Umbilical cord (tissue), 2 donors: ENCODE measurements at places on chromosomes 12 and 14. TPM values are rescaled to one million over a fixed set of nuclear protein-coding genes. Genes with fewer than 3 reads are reported as not detected.

- no peak for DNase-seq
Observed at GRCh38 chr12:54544743-54545142, 4.7 kb upstream of the PDE1B start.

DNA sequence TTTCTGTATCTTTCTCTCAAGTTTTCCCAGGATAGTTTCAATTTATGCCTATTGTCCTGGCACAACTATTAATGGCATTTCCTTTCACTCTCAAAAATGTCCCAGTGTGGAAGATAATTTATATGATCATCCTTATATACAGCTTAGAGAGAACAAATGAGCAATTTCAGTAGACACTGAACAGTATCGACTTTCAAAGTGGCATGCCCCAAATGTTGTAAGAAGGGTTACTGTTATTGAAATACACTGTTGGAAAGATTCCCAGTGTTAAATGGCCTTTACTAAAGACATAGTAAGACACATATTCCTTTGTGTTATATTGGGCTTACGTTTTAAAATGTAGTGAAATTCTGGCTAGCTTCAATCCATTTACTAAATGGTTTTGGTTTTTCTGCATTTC, 202.3 kb upstream of the CDKN3 start:
- DNase-seq = no peak

- no peak for DNase-seq
Observed at GRCh38 chr12:6923851-6924250, 3.9 kb upstream of the ATN1 start.

DNA sequence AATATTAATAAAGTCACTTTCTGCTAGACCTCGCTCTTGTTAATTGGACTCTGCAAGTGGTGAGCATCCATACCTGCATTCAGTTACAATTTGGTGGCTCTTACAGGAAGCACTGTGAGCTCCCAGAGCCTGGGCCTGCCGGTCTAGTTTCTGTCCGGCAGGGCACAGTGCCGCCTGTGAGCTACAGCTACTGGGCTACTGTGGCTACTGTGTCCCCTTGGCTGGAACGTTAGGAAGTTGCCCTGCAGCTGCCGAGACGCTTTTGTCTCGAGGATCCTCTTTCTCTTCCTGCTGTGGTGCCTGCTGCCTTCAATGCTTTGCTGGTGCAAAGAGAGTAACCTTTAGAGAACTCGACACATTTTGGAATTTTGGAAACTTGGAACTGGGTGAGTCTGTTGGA, 44.6 kb upstream of the PTGDR start:
- DNase-seq = no peak

DNA sequence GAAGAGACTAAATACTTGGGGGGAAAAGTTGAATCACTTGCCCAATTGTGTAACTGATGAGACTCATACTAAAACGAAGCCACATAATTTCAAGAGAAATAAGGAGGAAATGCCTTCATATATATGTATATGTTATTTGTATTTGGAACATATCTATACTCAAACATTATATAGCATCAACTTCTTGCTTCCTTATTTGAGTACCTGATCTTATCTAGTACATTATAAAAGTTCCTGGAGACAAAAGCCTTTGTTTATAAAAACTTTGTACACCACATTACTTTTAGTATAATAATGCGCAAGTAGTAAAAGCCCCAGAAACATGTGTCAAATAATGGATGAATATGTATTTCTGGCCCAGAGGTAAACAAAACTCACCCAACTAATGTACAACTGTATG, 92.0 kb downstream of the SLC2A13 start:
- DNase-seq = no peak

DNA sequence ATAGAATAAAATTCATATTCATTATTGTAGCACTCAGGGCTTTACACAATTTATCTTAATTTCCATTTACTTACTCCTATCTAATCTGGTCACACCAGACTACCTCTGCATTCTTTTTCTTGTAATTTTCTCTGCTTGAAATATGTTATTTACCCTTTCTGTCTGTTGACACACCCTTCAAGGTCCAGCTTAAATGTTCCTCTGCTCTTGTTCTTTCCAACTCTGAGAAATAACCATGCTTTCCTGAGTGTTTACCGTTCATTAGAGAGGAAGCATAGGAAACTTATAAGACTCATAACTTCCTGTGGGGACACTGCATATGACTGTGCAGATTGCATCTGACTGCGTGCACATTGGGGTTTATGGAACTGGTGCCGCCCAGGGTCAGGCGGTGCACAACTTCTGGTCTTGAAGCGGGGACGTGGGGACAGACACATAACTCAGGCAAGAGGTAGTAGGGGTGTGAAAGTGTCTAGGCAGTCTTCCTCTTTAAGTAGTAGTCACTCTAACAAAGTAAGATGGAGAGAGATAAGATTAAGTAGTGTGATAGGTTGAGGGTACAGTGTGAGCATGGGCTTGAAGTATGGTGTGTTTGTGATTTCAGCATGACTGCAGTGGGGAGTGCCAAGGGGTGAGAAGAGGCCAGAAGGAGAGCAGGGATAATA, 42.6 kb upstream of the FOXJ2 start:
- peak; percentile 47 for DNase-seq

- no peak for DNase-seq
Observed at GRCh38 chr12:49577589-49578315, 9.8 kb upstream of the MCRS1 start.

DNA sequence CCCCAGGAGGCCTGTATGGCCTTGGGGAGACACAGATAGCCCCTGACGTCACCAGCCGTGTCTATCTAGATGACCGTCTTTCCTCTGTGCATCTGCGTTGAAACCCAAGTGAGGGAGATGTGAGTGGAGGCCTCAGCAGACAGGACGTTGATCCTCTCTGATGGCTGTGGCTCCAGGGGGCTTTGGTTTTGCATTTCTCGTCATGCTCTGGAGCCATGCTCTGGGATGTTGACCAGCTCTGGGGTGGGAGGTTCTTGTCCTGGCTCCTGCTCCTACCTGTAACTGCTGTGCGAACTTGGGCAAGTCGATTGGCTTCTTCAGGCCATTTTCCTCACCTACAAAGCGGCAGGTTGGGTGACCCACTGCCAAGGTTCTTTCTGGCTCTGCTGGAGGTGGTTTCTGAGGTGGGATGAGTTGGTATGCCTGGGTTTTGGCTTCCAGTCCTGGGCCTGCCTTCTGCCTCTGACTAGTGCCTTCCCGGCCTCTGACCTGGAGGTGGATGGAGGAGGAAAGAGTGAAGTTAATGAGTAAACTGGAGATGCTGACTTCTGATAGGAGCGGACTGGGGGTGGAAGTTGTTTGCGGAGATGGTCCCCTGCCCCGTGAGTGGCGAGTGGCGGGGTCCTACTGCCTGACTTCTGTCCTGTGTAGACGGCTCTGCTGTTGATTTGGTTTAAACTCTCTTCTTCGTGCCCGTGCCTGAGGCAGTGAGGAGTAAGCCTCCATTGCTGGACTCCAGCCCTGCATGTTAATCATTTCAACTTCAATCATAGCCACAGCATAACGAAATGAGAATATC, 8.4 kb downstream of the TSPAN9 start:
- no peak for DNase-seq

DNA sequence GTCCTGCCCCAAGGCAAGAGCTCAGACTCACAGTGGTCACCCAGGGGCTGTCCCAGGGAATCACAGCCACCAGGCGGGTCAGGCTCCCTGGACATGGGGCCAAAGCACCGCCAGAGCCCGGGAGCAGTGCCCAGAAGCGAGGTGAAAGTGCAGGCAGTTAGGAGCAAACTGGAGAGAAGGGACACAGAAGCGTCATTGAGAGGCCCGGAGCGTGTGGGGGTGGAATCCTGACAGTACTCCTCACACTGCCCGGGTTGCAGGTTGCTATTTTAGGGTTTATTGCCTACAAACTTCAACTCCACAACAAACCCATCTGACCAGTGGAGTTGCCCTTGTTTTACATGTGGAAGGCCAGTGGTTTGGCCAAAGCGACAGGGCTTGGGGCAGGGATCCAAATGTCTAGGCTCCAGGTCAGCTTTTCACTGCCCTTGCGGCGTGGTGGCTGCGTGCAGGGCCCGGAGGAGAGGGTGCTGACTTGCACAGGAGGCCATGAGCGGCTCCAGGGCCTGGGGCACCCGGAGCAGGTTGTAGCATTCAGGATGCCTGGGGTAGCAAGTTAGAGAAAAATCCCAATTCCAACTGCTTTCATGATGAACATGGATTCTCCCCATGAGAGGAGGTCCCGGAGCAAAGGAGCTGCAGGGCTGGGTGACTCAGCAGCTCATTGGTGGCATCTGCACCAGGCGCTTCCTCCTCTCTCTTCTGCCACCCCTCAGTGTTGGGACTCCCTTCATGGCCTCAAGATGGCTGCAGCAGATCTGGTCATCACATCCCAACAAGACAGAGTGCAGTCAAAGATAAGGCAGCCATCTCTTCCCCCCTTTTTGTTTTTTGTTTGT, 112.3 kb upstream of the NCOR2 start:
- no peak for DNase-seq

- DNase-seq = no peak
Observed at GRCh38 chr12:80627782-80628181, 79.7 kb upstream of the MYF6 start.

GRCh38 chr14:20118795-20119194, 8.3 kb downstream of the OR4K17 start:
- DNase-seq = no peak

DNA sequence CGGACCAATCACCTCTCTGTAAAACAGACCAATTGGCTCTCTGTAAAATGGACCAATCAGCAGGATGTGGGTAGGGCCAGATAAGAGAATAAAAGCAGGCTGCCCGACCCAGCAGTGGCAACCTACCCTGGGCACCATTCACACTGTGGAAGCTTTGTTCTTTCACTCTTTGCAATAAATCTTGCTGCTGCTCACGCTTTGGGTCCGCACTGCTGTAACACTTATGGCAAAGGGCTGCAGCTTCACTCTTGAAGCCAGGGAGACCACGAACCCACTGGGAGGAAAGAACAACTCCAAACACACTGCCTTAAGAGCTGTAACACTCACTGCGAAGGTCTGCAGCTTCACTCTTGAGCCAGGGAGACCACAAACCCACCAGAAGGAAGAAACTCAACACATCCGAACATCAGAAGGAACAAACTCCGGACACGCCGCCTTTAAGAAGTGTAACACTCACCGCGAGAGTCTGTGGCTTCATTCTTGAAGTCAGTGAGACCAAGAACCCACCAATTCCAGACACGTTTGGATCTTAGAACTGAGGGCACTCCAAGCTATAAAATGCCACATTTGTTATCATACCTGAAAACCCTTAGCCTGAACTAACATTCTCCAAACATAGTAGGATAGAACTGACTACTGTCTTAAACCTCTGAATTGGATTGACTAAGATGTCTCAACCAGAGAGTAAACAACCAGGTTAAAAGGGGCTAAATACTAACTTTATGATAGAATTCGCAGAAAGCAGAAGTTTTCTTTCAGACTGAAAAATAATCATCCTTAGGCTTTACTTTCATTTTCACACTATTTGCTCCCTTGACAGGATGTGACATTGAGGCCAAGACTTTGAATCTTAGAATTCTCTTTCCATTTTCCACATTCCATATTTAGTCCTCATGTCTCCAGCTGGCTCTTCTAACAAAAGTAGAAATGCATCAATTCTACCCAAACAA, 33.6 kb downstream of the CDKL1 start:
- DNase-seq = no peak

DNA sequence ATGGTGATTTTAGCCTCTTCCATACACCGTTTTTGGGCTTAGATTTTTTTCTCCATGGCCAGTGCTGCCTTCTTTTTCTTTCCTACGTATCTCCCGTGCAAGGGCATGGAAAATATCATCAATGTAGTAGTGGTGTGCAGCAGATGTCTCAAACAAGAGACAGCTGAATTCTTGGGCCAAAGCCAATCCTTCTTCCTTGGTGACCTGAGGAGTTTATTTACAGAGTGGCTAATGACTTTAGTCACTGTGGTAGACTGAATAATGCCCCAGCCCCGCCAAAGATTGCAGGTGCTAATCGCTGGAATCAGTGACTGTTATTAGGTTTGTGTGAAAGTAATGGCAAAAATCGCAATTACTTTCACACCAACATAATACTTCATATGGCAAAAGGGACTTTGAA, 235.5 kb upstream of the NOS1 start:
- no peak for DNase-seq

DNA sequence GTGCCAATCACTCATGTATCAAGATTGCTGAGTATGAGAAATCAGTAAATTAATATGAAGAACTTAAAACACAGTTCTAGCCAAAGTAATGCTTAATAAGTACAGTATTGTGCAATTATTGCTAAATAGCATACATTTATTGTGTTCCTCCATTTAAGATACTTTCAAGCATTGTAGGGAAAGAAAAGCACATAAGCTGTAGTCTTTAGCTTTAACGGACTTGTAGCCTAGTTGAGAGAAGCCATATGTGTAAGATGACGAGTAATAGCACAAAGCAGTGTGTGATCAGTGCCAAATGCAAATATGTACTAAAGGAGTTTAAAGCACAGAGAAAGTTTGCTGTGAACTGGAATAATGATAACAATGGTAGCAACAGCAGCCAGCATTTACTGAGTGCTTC, 38.1 kb downstream of the ETV6 start:
- DNase-seq = peak; percentile 89

- DNase-seq = no peak
Observed at GRCh38 chr12:71270057-71270456, 112.3 kb upstream of the TSPAN8 start.

GRCh38 chr12:89857652-89858274, 149.1 kb upstream of the ATP2B1 start:
- DNase-seq = no peak

DNA sequence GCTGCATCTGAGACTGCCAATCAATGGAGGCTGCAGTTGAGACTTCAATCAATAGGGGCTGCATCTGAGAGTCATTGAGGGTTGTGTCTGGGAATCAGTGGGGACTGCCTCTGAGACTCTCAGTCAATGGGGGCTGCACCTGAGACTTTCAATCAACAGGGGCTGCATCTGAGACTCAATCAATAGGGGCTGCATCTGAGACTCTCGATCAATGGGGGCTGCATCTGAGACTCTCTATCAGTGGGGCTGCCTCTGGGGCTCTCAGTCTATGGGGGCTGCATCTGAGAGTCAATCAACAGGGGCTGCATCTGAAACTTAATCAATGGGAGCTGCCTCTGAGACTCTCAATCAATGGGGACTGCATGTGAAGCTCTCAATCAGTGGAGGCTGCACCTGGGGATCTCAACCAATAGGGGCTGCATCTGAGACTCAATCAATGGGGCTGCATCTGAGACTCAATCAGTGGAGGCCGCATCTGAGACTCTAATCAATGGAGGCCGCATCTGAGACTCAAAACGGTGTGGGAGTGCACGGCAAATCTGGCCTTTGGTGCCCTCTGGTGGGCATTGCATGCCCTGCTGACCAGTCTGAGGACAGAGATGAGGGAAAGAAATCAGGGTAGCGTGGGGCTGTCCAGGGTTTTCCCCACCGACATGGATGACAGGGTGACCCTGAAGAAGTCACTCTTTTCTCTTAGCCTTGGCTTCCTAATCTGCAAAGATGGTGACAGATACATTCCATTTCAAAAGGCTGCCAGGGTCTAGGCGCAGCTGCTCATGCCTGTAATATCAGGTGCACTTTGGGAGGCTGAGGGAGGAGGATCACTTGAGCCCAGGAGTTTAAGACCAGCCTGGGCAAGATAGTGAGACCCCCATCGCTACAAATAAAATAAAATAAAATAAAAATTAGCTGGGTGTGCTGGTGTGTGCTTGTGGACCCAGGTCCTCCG, 41.3 kb upstream of the EIF5 start:
- DNase-seq = peak; percentile 75

CD163L1 gene
- 24.8 TPM for total RNA-seq

ERBB3 gene
- 3.1 TPM for total RNA-seq

NEDD1 gene
- total RNA-seq = 29.4 TPM

TMEM132C gene
- total RNA-seq = 4.1 TPM

CABP1 gene
- 3.9 TPM for total RNA-seq

KRT6C gene
- total RNA-seq = 2.6 TPM
